ENCODE measurements at places on chromosomes 6 and 20. TPM values are rescaled to one million over a fixed set of nuclear protein-coding genes. Genes with fewer than 3 reads are reported as not detected.

DNA sequence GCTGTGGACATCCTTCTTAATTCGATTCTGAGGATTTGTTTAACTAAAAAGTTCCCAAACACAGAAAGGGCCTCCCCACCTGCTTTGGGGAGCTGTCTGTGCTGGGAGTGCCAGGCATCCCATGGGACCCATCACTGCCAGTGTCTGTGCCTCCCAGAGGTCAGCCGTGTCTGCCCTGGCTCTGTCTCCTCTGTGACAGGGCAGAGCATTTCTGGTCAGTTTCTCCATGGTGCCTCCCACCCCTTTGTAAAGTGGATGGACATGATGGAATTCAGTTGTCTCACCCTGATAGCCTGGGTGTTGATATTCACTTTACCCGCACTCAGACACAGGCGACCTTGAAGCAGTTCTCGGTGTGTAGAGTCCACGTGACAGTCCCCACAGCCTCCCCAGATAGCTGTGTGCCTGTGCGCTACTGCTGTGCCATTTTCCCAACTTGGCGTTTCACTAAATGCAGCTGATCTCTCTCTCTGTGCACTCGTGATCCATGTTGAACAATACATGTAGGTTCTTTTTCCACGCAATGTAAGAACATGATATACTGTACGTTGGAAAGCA, 70.5 kb downstream of the CDS2 start:
- no peaks in the 10 kb centered on the region for H3K27me3 ChIP-seq
- no peak for DNase-seq
- H3K36me3 ChIP-seq, result peaks cover 24% of the 10 kb centered on the region
- H3K4me3 ChIP-seq, result no peak overlapping the region
- H3K27ac ChIP-seq, result no peak overlapping the region
- no peaks in the 10 kb centered on the region for H3K4me1 ChIP-seq

- DNase-seq, result no peak
- no peak overlapping the region for H3K4me3 ChIP-seq
- peaks cover 34% of the 10 kb centered on the region for H3K4me1 ChIP-seq
- no peaks in the 10 kb centered on the region for H3K27me3 ChIP-seq
Measured at GRCh38 chr20:47576516-47577033, 74.9 kb downstream of the NCOA3 start.

- DNase-seq, result no peak
- no peak overlapping the region for H3K4me3 ChIP-seq
- no peaks in the 10 kb centered on the region for H3K36me3 ChIP-seq
- H3K27ac ChIP-seq, result no peak overlapping the region
- no peaks in the 10 kb centered on the region for H3K4me1 ChIP-seq
Measured at GRCh38 chr20:57787990-57788781, 78.4 kb upstream of the PMEPA1 start.

DNA sequence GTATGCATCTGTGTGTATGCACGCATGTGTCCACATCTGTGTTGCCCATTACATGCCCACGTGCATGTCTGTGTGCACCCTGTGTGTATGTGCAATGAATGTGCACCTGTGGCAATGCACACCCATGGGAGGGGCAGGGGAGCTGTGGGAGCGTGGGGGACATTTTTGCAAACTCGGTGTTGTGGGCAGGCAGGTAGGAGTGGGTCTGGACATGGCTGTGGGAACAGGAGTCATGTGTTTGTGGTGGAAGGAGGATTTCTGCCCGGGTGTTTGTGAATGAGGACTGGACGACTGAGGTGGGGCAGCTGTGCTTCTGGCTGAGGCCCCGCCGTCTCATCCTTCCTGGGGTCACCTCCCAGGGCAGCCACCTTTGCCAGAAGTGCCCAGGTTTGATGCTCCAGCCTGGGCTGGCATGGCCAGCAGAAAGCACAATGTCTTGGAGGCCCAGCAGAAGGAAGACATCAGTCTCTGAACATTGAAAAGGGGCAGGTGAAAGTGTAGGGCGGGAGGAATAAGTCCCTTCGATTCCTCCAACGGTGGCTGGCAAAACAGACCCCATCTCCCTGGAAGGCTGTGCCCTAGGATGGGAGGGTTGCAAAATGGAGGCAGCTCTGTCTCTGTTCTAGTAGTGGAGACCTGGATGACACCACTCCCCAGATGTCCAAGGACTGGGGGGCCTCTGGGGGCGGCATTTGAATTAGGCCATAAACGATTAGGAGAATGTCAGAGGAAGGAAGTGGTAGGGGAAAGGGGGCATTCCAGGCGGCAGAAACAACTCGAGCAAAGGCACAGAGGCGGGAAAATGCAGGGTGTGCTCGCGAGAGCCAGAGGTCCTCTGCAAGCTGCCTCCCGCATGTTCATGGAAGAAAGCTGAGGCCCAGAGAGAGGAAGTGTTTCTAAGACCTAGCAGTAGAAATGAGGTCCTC, 19.1 kb upstream of the ARMC12 start:
- no peaks in the 10 kb centered on the region for H3K27me3 ChIP-seq
- DNase-seq, result no peak
- H3K4me3 ChIP-seq, result no peak overlapping the region
- no peak overlapping the region for H3K27ac ChIP-seq

- H3K27me3 ChIP-seq, result peaks cover 19% of the 10 kb centered on the region
- no peak overlapping the region for H3K4me3 ChIP-seq
- peaks cover 18% of the 10 kb centered on the region for H3K4me1 ChIP-seq
- H3K36me3 ChIP-seq, result no peaks in the 10 kb centered on the region
Measured at GRCh38 chr6:10407018-10407673, 7.7 kb downstream of the TFAP2A start.

DNA sequence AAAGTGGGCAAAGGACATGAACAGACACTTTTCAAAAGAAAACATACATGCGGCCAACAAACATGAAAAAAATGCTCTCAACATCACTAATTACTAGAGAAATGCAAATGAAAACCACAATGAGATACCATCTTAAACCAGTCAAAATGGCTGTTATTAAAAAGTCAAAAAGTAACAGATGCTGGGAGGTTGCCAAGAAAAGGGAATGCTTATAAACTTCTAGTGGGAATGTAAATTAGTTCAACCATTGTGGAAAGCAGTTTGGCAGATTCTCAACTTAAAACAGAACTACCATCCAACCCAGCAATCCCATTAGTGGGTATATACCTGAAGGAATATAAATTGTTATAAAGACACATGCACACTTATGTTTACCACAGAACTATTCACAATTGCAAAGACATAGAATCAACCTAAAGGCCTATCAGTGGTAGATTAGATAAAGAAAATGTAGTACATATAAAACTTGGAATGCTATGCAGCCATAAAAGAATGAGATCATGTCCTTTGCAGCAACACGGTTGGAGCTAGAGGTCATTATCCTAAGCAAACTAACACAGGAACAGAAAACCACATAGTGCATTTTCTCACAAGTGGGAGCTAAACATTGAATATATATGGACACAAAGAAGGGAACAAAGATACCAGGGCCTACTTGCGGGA, 16.3 kb downstream of the CENPQ start:
- H3K36me3 ChIP-seq, result no peaks in the 10 kb centered on the region
- no peaks in the 10 kb centered on the region for H3K4me1 ChIP-seq
- H3K4me3 ChIP-seq, result no peak overlapping the region

GRCh38 chr20:53447316-53447715, 146.3 kb downstream of the ZNF217 start:
- DNase-seq, result no peak
- H3K36me3 ChIP-seq, result no peaks in the 10 kb centered on the region
- no peak overlapping the region for H3K27ac ChIP-seq
- no peaks in the 10 kb centered on the region for H3K27me3 ChIP-seq
- no peaks in the 10 kb centered on the region for H3K4me1 ChIP-seq

- no peaks in the 10 kb centered on the region for H3K4me1 ChIP-seq
- H3K4me3 ChIP-seq, result no peak overlapping the region
- H3K36me3 ChIP-seq, result no peaks in the 10 kb centered on the region
- DNase-seq, result no peak
- no peak overlapping the region for H3K27ac ChIP-seq
Measured at GRCh38 chr6:130307752-130308361, 58.0 kb upstream of the TMEM200A start.

DNA sequence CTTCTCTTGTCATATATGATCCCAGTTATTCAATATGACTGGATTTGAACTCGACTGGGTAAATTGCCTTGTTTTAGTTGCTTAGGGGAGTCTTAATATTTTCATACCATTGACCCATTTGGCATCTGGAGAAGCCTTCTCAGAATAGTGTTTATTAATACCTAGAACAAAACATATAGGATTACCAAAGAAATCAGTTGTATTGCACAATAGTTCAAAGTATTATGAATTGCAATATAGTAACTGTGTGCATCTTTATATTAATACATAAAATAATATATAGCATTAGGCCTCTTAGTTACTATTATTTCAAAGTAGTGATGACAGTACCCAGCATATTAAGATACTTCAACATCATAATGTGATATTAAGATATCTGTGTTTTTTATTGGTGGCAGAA, 177.8 kb downstream of the PLCB4 start:
- no peaks in the 10 kb centered on the region for H3K4me1 ChIP-seq
- DNase-seq, result no peak
- H3K4me3 ChIP-seq, result no peak overlapping the region
- H3K27me3 ChIP-seq, result no peaks in the 10 kb centered on the region

CDH4 gene
- 0.22 TPM for polyA plus RNA-seq

DNA sequence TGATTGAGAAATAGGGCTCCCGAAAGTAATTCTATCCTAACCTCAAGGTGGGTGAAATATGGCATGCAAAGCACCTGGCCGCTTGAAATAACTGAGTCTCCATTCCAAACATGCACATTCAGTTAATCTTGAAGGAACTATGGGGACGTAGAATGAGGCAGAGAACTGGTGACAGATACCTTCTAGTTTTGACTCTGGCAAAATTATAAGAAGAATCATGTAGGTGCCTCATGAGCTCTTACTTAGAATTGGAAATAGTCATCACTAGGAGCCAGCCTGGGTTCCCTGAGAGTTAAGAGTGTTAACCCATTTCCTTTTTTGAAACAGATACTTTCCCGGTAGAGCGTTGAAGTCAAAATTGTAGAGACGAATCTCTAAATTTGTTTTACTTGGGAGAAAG, 49.3 kb downstream of the RPF2 start:
- no peak overlapping the region for H3K4me3 ChIP-seq
- no peak for DNase-seq
- H3K27ac ChIP-seq, result no peak overlapping the region
- H3K27me3 ChIP-seq, result no peaks in the 10 kb centered on the region
- peaks cover 3% of the 10 kb centered on the region for H3K36me3 ChIP-seq

BPIFB6 gene
- not detected for polyA plus RNA-seq

OTOR gene
- polyA plus RNA-seq, result not detected

- no peaks in the 10 kb centered on the region for H3K36me3 ChIP-seq
- H3K4me3 ChIP-seq, result no peak overlapping the region
Measured at GRCh38 chr20:50689864-50690649, 1.3 kb downstream of the RIPOR3 start.

DNA sequence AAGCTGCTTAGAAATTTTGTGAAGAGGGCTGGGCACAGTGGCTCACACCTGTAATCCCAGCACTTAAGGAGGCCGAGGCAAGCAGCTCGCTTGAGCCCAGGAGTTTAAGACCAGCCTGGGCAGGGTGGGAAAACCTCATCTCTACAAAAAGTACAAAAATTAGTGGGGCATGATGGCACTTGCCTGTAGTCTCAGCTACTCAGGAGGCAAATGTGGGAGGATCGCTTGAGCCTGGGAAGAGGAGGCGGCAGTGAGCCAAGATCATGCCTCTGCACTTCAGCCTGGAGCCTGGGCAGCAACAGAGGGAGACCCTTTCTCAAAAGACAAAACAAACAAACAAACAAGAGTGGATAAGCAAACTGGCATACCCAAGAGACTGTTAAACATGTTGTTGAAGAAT, 308.3 kb upstream of the ADGRB3 start:
- no peaks in the 10 kb centered on the region for H3K36me3 ChIP-seq
- no peak for DNase-seq
- H3K4me1 ChIP-seq, result no peaks in the 10 kb centered on the region
- H3K27me3 ChIP-seq, result no peaks in the 10 kb centered on the region
- H3K4me3 ChIP-seq, result no peak overlapping the region
- H3K27ac ChIP-seq, result no peak overlapping the region

DNA sequence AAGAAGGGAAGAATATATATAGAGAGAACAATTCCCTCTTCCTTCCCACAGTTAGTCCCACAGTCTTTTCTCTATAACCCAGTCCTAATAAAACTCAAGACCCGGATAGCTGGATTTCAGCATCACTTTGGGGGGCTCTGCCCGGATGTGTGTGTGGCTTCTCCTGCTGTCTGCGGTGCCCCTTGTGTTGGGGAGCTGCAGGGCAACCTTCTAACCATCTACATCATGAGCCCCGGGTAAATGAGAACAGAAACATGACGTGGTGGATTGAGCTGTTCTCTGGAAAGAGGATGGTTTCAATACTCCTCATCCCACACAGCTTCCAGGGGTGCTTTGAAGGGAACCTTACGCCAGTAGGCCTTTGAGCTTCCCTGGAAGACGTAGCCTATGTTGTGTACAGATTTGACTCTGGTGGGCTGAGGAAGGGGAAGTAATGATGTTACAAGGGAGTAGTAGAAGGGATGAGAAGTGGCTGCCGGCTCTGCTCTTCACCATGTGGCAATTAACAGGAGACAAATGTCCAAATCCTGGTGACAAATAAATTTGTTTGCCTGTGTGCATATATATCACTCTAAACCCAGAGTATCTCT, 13.5 kb upstream of the PRDM1 start:
- no peaks in the 10 kb centered on the region for H3K36me3 ChIP-seq
- no peak overlapping the region for H3K4me3 ChIP-seq
- no peak for DNase-seq
- H3K27me3 ChIP-seq, result no peaks in the 10 kb centered on the region
- H3K27ac ChIP-seq, result no peak overlapping the region
- no peaks in the 10 kb centered on the region for H3K4me1 ChIP-seq

DNA sequence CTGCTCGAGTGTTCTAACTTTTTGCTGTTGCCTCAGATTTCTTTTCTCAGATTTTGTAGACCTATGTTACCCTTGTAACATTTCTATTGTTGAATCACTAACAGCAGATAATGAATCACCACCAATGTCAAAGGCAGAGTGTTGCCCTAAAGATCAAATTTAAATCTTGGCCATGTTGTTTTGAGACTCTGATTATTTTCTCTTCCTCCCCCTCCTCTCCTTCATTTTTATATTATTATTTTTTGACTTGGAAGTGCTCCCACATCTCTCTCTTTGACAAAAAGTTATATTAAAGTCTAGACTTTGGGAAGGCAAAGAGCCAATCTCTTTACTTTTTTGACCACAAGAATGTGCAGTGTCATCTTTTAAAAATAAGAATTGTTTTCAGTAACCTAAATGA, 422.7 kb downstream of the NKAIN2 start:
- no peaks in the 10 kb centered on the region for H3K36me3 ChIP-seq
- H3K27me3 ChIP-seq, result no peaks in the 10 kb centered on the region
- H3K4me1 ChIP-seq, result no peaks in the 10 kb centered on the region
- no peak for DNase-seq
- H3K27ac ChIP-seq, result no peak overlapping the region

ZNF318 gene
- polyA plus RNA-seq, result 6.4 TPM

DNA sequence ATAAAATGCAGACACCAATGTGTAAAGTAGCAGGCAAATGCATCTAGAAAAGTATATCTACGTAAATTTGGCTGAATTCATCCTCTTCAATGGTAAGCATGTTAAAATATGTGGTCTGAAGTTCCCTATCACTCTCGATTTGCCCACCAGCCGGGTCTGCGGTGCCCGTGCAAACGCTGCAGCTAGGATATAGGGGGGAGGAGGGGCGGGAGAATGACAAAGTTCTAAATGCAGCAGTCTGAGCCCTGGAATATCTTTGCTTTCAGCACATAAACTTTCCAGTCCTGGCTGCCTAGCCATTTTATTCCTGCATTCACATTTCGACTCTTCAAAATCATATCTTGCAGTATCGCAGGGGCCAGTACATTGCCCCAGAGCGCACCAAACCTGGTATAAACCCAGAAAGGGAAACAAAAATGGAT, 708 bp downstream of the NRN1 start:
- no peak overlapping the region for H3K4me3 ChIP-seq
- H3K27me3 ChIP-seq, result peaks cover 80% of the 10 kb centered on the region
- no peak for DNase-seq
- H3K4me1 ChIP-seq, result peaks cover 61% of the 10 kb centered on the region

All from CD8-positive, alpha-beta memory T cell (primary cell).